RWPE2 (cell line): ENCODE measurements at places on chromosomes 7 and 10.

GRCh38 chr7:108415821-108416536 is 40.3 kb downstream of the NRCAM start:
- DNase-seq, result no peak

- no peak for DNase-seq
Observed at GRCh38 chr7:34135924-34136323, 230.6 kb downstream of the BMPER start.

GRCh38 chr7:141290973-141291372 is 217.1 kb downstream of the TMEM178B start:
- DNase-seq, result no peak

DNA sequence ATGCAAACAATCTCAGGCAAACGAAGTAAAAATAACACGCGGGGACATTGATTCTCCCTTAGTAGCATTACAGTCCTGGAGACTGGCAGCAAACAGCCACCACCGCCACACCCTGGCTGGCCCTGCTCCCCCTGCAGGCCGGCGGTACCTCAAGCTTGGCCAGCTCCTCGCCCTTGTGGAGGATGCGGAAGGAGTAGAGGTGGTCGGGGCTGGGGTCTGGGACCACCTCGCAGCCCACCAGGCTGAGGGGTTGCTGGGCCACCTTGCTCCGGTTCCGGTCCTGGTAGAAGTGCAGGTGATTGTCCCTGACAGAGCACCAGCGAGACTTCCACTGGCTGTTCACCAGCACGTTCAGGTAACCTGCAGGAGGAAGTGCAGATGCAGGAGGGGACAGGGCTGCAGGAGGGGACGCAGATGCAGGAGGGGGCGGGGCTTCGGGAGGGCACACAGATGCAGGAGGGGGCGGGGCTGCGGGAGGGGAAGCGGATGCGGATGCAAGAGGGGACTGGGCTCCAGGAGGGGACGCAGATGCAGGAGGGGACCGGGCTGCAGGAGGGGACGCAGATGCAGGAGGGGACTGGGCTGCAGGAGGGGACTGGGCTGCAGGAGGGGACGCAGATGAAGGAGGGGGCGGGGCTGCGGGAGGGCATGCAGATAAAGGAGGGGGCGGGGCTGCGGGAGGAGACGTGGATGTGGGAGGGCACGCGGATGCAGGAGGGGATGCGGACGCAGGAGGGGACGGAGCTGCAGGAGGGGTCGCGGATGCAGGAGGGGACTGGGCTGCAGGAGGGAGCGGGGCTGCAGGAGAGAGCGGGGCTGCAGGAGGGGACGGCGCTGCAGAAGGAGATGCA is 65.7 kb downstream of the VWA2 start:
- DNase-seq, result no peak

DNA sequence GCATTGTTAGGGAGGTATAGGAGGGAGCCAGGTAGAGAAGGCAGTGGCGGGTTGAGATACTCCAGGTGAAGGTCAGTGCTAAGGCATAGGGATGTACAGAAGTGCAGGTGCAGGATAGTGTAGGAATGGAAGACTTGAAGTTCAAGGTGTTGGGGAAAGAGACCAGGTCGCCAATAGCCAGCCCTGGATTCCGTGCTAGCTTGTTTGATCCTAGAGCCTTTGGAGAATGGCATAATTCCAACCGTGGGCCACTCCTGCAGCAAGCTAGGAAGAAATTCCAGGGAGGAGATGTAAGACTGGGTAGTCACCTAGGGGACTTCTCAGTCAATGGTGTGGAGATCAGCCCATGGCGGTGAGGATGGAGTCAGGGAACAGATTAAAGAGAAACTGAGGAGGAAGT is 272.7 kb downstream of the RPS24 start:
- DNase-seq, result no peak

DNA sequence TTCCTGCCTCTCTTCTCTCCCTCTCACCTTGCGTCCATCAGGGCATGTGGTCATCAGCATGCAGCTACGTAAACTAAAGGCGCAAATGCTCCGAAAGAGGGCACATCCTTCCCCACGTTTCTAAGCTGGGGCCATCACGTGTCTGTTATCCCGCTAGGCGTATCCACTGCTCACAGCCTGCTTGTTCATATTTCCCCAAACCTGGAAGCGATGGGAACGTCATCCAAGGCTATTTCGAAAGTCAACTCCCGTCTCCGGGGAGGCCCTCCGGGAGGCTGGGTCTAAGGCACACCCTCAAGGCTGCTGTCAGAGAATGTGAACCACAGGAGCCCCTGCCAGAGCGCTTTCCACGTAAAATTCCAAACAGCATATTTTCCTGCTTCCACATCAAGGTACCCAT is 199.2 kb downstream of the DIP2C start:
- DNase-seq, result peak; percentile 11

DNA sequence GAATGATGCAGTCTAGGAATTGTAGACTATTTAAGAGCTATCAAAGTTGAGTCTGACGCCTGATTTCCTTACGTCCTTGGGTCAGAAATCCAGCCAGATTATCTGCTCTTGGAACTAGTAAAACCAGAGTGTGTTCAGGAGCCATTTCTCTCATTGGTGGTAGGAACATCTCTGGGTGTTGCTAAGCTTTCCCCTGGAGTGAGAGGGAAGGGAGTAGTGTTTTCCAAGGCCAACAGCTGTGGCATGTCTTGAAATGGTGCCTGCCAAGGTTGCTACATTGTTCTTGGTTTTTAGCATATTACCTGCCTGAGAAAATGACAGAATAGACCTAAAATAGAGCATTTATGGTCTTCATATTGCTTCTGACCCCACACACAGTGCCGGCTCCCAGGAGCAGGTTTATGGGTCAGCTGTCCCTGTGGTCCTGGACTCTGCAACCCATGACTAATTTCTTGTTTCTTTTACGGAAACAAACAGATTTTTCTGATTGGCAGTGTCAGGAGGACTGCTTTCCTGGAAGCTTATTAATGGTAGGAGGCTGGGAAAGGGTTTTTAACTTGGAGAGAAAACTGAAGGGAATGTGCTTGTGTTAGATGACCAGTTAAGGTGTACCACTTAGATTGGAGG is 17.5 kb downstream of the GBF1 start:
- DNase-seq, result no peak

DNA sequence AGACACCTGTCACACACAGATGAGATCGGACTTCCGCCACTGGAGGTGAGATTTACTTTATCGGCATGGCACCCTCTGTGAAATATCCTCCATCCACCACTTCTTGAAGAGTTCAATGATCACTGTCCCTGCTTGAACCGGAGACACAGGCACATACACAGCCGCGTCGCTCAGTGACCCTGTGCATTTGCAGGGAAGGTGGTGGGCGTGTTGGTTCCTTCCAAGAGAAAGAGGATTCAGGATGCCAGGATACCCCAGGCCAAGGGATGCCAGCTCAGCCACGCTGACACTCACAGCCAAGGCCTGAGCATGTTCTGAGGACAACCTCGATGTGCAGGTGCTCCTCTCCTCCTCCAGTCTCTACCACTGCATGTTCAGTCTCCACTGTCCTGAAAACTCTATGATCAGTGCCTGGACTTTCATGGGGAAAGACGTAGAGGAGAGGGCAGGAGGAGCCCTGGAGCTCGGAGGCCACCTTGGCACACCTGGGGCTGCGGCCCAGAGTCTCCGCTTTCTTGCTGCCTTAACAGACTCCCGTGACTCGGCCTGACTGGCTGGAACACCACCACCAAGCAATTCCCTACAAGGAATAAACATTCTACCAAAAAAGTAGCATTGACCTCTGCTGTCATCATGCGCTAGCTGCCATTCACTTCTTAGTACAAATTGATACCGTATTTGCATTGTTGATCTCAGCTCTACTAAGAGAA is 115.2 kb downstream of the TCERG1L start:
- peak; percentile 26 for DNase-seq

DNA sequence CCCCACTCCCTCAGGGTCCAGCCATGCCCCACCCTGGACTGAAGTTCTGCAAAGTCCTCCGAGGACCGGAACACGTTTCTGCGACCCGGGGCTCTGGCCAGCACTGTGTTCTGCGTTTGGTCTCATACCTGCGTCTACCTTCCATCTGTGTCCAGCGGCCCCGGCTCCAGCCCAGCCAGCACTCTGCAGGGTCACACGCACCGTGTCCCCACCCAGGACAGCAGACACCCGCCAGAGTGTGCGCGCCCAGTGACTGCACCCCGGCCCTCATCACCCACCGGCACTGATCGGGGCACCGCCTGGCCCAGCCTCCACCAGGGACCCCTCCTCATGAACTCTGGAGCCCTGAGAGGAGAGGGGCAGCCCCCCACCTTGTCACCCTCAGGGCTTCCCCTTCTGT is 20.3 kb downstream of the SLC29A4 start:
- DNase-seq, result no peak

DNA sequence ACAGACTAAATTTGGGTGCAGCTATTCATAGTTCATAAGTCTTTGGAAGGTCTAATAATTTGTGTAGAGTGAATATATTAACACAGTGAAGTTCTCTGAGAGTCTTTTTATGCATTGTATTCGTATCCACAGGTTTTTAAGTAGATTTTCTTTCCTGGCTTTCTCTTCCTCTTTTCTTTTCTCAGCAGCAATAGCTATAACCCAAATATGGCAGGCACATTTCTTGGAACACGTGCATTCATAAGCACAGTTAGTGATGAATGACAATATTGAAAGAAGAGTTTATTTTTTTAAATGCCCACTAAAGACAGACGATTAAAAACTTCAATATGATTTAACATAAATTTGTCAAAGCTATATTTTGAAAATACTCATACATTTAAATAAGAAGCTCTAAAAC is 220.5 kb upstream of the MBL2 start:
- no peak for DNase-seq

GRCh38 chr10:25522946-25523608 is 348.3 kb downstream of the GPR158 start:
- DNase-seq, result no peak

DNA sequence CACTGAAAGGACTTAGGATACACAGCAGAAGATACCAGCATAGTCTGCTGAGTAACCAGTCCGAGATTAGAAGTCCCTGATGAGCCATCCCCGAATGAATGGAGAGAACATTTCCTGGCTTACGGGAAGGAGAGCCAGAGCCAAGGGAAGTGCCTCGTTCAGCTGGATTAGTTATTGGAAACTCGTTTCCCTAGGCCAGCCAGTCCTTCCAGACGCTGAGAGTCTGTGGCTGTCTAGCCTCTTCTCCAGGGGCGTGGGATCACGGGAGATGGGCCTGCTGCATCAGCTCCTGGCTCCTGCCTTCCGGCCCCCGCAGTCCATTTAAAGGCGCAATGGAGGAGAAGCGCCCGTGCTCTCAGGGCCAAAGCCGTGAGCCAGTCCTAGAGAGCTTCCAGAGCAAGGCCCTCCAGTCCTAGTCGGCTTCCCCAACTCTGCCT is 712.8 kb downstream of the PARD3 start:
- no peak for DNase-seq

- no peak for DNase-seq
Observed at GRCh38 chr7:139153832-139154231, 44.3 kb upstream of the ZC3HAV1 start.

DNA sequence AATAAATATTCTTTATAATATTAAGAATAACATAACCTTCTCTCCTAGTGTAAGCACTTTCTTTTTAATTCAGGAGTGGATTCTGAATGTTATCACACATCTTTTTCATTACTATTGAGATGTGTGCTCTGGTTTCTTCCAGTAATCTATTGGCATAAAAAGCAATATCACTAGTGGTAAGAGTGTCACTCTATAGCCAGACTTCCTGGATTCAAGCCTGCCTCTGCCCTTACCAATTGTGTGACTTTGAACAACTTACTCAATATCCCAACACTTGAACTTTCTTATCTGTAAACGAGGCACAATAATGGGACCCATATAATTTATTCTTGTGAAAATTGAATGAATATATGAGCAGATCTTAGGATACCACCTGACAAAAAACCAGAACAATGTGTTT is 71.0 kb downstream of the SEM1 start:
- DNase-seq, result no peak

DNA sequence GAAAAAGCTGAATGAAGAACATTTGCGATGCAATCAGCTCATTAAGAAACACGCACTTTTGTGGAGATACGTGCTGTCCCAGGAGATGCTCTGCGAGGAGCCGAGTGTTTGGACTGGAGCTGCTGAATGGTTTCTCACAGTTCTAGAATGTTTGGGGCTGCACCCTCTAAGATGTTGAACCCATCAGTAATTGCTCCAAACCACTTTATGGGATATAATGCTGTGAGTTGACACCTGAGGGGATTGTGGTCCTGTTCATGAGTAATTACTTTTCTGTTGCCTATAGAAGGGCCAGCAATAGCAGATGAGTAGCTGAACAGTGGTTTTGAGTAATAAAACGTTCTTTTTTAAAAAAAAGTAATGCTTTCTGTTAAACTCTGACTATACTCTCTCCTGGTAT is 63.1 kb downstream of the IKZF1 start:
- DNase-seq, result no peak

GRCh38 chr10:48194830-48195229 is 79.7 kb downstream of the FRMPD2 start:
- DNase-seq, result no peak

DNA sequence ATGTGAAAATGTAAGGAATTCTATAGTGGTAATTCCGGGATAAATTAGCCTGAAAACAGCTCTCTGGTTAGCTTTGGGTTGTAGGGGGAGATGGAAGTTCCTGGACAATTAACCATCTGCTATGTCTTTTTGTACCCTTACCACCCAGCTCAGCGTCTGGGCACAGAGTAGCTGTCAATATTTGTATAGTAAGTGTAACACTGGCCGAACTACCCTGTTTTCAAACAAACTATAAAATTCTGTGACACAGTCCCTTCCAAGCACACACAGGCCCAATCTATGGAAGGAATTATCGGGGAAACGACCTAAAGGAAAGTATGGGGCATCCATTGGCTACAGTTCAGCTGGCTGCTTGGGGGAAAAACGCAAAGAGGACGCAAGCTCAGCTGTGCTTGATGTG is 869 bp upstream of the LHFPL3 start:
- DNase-seq, result no peak

DNA sequence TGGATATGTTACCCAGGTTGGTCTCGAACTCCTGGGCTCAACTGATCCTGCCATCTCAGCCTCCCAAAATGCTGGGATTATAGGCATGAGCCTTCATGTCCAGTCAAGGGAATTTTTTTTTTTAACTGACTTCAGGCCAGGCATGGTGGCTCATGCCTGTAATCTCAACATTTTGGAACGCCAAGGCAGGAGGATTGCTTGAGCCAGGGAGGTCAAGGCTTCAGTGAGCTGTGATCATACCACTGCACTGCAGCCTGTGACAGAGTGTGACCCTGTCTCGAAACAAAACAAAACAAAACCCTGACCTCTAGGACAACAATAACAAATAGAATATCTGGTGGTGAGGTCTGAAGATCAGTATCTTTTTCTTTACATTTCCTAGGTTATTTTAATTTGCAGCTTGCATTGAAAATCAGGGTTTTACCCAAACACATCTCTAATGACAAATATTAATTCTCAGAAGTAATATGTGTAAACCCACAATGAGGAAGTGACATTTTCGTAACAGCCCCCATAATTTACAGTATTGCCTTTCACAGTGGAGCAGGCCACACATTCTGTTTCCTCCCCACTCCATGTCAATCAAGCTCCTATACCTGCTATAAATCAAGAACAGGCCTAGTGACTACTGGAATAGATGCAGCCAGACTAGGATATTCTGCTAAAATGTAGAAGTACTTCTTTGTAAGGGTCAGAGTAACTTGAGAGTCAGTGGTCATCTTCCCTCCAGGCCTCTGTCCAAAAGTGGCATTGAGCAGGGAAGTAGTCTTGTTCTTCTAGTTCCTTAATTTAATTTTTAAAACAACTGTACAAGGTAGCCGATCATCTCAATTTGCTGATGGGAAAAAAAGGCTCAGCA is 43.3 kb upstream of the ECHDC3 start:
- no peak for DNase-seq

GRCh38 chr10:27719052-27719451 is 26.6 kb downstream of the MKX start:
- DNase-seq, result no peak

GRCh38 chr7:128827971-128828711 is 2.1 kb upstream of the FLNC start:
- no peak for DNase-seq
